ENCODE measurements at places on chromosomes 11 and 22.

DNA sequence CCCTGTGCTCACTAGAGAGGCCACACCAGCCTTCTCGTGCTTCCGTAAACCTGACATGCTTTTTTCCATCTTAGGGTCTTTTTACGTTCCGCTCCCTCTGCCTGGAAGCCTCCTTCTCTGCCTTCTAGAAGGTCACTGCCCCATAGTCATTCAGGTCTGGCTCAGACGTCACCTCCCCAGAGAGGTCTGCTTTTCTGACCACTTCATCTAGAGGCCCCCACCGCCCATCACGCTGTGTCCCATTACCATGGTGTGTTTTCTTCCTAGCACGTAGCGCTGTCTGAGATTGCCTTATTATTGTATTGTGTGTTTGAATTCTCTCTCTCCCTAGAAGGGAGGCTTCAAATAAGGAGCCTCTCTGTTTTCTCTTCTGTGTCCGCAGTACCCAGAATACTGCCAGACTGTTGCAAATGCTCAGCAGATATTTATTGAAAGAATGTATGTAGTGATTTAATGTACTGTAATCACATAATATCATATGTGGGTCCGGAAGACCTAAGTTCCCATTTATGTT, 10.0 kb downstream of the TAB1 start:
- DNase-seq: no peak

GRCh38 chr11:94588366-94588942, 21.3 kb downstream of the PIWIL4 start:
- DNase-seq: no peak

DNA sequence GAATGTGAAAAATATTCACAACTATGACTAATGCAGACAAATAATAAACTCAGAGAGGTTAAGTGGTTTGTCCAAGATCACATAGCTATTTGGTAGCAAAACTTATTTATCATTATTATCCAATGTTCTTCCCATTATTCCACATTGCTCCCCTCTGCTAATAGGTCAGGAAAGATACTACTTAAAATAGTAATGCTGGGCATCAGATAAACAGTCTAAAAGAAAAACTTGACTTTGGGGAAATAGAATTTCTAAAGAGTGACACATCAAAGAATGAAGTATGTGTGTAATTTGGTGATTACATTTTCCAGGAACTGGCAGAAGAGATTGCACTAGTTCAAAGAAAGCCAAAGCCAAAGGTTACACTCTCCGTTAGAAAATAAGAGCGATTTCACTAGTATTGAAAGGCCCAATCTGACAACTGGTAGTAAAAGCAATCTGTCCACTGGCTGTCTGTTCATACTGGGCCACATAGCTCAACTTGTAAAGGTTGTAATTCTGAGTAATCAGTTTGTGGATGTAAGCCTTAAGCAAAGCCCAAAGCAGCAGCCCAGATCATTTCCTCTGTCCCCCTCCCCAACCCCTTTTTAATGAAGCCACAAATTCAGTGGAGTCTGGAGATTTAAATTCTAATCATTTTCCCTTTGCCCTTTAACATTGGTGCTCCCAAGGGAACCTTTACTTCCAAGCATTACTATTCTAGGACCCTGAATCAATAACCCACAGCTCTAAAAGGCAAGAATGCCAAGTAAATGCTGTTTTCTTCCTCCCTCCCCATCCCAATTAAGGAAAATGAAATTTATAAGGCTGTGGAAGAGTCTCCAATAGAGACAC, 283.5 kb downstream of the TTC28 start:
- no peak for DNase-seq

DNA sequence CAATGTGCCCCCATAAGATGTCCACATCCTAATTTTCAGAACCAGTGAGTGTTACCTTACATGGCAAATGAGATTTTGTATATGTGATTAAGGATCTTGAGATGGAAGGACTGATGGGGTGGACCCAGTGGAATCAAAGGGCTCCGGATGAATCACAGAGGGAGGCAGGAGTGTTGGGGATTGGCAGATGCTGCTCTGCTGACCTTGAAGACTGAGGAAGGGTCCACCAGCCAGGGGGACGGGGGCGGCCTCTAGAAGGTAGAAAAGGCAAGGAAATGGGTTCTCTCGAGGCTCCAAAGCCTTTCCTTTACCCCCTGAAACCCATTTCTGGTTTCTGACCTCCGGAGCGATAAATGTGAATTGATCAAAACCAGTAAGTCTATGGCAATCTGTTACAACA, 18.8 kb downstream of the TMEM218 start:
- no peak for DNase-seq

GRCh38 chr11:115276191-115276590, 228.0 kb downstream of the CADM1 start:
- no peak for DNase-seq

GRCh38 chr22:24926849-24927579, 19.5 kb downstream of the LHFPL7 start:
- no peak for DNase-seq

GRCh38 chr22:40593460-40594273, 42.9 kb downstream of the MRTFA start:
- DNase-seq: no peak

GRCh38 chr11:96015906-96016565, 92.1 kb upstream of the MTMR2 start:
- DNase-seq: no peak

GRCh38 chr11:33687733-33688479, 12.7 kb downstream of the C11orf91 start:
- peak; percentile 52 for DNase-seq

DNA sequence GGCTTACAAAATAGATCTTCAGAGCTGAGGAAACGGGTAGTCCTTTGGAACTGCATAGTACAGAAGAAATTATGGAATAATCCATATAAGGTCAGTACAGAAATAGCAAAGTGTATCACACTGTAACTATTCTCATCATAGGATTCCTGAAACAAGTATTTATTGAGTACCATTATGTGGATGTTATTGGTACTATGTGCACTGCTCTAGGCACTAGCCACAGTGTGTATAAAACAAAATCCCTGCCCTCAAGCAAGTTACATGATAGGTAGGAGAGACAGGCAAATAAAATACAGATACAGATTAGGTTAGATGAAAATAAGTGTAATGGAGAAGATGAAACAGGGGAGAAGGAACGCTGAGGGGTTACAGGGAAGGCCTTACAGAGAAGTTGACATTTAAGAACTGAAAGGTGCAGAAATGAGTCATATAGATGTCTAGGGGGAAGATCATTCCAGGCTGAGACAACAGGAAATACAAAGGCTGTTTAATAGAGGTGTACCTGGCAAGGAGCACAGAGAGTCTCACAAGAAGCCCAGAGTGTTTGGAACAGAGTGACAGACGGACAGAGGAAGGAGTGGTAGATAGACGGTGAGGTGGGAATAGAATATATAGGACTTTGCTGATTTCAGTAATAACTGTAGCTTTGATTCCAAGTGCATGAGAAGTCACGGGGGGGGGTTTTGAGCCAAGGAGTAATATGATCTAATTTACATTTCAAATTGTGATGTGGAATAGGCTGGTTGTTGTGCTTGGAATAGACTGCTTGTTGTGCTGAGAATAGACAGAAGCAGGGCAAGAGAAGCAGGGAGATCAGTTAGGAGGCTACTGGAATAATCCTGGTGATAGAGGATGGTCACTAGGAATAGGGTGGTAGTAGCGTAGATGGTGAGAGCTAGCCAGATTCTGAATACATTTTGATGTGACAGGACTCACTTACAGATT, 13.7 kb downstream of the RNF141 start:
- DNase-seq: no peak

DNA sequence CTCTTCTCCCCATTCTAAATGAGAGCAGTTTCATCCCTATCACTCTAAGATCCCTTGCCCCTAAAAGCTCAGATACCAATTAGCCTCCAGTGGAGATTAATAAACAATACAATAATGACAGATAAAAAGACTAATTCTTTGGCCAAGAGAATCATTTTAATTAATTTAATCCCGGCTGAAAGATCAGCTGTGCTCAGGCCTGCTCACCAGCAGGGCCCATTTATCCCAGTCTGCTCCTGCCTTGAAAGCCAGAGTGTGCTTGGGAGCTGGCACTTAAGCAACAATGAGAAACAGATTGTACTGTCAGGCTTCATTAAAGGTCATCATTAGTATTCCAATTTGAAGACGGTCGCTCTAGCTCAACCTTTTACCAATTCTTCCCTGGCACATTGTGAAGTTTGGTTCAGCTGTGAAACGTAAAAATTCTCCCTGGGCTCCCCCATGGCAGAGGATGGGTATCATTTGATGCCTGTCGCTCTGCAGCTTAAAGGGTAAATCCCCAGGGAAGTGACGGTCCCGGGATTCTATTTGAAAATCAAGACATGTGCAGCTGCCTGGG, 36.1 kb upstream of the HTATIP2 start:
- DNase-seq: no peak

- no peak for DNase-seq
Observed at GRCh38 chr11:17036666-17037658, 22.7 kb upstream of the PLEKHA7 start.

DNA sequence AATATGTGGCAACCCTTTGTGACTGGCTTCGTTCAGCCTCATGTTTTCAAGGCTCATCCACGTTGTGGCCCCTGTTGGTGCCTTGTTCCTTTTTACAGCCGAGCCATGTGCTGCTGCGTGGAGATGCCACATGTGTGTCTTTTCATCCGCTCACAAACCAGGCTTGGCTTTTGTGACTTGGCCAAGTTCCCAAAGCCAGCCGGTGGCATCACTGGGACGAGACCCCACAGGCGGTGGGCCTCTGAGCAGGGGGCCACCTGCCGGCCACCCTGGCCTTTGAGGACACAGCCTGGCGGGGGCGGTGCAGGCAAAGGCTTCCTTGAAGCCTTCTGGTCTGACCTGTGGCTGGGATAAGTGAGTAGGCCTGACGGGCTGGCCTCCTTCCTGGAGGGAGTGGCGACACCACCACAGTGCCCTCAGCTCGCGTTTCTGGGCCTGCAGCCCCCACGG, 10.5 kb downstream of the GRK2 start:
- no peak for DNase-seq

DNA sequence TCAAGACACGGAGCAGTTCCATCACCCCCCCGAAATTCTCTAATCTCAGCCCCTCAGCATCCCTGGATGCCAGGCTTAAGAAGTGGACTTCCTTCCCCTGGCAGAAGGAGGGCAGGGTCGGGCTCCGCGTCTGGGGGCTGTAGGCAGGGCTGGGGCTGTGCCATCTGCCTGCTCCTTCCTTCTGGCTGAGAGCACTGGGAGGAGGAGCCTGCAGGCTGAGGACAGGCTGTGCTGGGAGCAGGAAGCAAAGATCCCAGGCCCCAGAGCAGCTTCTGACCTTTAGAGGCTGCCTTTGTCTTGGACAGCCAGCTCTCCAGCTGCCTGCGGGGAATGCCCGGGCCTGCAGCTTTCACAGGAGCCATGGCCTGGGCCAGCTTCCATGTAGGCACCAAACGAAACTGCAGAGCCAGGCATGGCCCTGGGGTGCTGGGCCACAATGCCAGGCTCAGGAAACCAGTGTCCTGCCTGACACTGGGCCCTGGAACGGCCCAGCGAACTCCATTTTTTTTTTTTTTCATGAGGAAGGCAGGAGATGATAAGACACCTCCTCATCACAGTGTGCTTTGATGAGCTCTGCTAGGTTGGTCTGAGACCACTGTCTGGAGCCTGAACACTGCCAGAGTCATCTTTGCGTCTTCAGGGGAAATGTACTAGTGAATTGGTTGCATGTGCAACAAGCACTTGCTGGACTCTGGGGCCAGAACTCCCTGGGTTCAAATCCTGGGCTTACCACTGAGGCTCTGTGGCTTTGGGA, 67.9 kb downstream of the MCM5 start:
- DNase-seq: peak; percentile 59

DNA sequence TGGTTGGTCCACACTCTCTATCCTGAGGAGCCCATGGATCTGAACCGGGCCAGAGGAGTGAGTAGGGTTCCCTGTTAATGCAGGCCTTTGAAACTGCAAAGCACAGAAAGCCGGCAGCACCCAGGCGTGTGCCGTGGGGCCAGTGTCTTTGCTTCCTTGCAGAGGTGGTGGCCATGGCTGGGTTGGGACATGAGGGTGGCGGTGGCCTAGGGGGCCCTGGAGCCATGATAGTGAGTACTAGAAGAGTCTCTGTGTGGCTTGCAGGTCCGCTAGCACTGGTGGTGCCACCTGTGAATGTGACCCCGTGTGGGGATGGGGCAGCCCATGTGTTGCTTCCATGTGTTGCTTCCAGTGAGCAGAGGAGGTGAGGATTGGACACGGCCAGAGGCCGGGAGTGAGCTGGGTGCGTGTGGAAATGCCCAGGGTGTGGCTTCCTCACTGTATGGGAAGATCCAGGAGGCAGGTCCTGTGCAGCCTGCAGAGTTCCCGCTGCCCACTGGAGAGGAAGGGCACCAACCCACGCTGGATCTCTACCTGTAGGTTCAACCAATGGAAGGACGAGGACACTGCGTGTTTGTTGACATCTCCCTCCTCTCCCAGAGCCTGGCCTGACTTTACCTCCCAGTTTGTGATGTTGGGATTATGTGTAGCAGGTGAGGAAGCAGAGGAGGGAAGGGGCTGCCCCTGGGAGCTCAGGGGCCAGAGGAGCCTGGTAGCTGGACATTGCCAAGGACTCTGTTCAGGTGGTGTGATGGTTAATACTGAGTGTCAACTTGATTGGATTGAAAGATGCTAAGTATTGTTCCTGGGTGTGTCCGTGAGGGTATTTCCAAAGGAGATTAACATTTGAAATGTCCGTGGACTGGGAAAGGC, 796.6 kb downstream of the TBC1D22A start:
- DNase-seq: no peak

- DNase-seq: no peak
Observed at GRCh38 chr11:42770444-42771065, 541.2 kb upstream of the API5 start.

DNA sequence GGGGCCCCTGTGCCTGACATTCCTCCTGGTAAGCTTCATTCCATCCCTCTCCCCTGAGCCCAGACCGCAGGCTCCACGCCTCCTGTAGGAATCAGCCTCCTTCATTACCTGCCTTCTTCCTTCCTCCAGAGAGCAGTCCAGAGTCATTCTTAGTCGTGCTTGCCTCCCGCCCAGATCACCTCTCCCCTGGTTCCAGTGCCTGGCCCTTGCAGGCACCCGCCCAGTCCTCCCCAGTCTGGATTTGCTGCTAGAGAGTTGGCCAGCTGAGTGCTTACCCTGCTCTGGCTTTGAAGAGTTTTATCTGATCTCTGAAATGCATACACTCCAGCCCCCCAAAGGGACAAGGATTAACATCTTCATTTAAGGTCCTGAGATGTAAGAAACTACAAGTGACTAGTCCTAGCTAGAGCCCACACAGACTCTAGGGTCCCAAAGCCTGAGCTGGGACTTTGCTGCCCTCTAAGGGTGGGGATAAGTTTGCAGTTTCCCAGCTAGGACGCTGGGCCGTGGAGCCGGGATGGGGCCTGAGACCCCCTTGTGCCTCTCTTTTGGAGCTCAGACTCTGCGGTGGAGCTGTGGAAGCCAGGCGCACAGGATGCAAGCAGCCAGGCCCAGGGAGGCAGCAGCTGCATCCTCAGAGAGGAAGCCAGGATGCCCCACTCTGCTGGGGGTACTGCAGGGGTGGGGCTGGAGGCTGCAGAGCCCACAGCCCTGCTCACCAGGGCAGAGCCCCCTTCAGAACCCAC, 1.6 kb downstream of the NR1H3 start:
- no peak for DNase-seq

DNA sequence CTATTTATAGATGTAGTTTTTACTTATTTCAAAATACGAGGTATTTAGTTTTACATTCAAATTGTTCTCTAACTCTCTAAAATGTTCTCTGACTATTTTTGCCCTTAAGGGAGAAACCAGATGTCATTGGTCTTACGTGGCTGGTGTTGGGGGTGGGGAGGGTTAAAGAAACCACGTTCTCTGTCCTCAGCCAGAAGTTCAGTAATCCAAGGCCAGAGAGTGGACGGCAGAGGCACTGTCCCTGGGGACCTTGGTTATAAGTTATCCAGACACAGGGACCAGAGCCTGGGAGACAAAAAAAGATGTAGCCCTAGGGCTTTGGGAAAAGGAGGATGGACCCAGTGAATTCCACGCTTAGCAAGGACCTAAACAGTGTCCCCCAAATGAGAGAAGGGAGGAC, 706 bp upstream of the OR51E1 start:
- no peak for DNase-seq

Data from anterior cingulate cortex (tissue), 58 donors.